ENCODE measurements at places on chromosomes 4 and X.

DNA sequence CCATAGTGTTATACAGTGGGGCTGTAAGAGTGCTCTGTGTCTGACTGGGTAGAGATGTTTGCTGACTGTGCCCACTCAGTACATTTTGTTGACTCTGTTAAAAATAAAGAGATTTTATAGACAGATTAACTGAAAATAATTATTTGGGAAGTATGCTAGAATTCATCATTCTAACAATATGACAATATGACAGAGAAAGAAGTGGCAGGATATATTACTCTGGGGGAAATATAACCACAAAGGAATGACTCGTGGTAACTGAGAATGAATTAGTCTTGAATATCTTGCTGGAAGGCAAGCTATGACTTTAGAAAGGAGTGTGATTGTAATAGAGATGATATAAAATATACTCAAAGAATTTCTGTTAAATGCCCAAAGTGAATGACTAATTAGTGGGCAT lies 46.8 kb downstream of the TMEM165 start:
- DNase-seq: no peak

- no peak for DNase-seq
Measured at GRCh38 chr4:81454499-81454898, 17.2 kb downstream of the RASGEF1B start.

DNA sequence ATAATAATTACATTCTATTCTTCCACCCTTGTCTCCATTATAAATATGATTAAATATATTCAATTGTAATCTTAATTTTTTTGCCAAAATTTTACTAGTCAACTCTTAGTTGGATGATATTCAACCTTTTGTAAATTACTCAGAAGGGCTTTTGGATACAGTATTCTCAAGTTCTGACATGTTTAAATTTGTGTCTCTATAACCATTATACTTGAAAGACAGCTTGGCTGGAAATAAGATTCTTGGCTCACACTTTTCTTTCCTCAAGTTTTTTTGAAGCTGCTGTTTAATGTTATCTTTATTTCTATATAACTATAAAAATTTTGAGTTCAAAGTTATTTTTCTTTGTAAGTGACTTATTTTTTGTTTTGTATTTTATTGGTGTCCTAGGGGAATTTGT lies 214.4 kb downstream of the ARAP2 start:
- DNase-seq: no peak

DNA sequence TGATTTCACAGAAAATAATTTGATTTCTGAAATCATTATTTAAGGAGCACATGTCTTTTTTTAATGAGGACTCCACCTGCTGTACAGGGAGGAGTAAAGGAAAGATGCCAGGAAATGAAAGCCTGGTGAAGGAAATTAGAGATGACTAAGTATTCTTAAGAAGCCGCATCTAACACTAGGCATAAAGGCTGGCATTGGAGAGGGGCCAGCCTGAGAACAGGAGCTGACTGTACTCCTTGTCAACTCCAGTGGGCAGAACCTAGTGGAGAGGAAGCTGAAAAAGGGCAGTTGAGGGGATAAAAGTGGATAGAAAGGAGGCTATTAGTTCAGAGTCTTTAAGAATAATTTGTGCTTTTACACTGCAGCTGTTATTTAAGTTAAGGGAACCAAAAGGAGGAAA lies 393.0 kb downstream of the PPP1R2C start:
- no peak for DNase-seq

GRCh38 chr4:169383724-169384123 lies 113.0 kb upstream of the SH3RF1 start:
- no peak for DNase-seq

DNA sequence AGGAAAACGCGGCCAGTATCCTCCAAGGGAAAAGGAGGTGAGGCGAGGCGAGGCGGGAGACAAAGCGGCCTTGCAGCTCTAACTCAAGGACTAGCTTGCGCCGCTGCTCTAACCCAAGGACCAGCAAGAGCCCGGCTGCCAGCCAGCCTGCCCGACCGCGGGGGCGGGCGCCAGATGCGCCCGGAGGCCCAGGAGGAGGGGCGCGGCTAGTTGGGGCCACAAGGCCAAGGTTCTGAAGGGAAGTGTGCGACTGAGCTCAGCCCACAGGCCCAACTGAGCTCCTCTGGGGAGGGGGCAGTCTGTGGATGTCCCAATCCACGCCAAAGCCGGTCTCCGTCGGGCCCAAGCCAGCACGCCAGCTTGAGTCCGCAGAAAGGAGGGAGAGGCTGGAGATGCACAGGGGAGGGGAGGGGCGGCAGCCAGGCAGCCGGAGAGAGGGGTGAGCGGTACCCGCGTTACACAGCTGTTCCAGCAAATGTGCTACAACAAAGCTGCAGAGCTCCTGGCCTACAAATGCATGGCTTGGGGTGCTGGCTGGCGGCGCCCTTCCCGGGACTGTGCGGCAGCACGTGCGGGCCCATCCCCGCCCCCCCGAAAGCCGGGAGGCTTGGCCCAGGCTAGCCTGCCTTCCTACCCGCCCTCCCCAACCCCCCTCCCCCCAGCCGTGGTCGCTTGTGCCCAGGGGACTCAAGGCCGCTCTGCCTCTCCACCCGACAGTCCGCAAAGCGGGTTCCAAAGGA lies 637 bp downstream of the AMER1 start:
- DNase-seq: no peak

- DNase-seq: no peak
Measured at GRCh38 chrX:152588206-152588605, 49.5 kb upstream of the GABRQ start.

DNA sequence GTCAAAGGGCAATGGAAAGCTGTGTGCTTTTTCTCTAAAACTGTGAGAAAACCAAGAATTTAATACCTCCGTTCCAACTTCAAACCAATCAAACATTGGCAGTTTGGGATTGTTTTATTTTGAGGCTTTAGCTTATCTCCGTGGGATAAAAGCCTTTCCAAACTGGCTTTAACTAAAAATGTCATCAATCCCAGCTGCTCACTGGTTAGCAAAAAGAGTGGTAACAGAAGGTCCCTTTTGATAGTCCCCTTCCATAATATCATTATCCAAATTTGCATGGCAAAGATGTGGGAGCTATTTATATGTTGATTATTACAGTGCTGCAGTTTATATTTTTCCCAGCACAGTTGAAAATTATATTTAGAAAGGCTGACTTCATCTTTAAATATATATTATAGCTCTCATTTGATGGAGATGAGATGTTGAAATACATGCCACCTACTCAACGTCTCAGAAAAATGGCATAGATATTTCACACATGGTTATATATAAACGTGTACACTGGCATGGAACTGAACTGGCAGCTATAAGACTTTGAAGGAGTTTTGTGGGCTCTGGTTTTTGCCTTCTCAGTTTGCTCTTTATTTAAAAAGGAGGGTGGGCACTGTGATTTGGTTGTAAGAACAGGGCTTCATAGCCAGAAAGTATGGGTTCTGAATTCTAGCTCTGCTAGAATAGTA lies 707.1 kb upstream of the SLIT2 start:
- no peak for DNase-seq

- no peak for DNase-seq
Measured at GRCh38 chr4:16890651-16891050, 7.8 kb downstream of the LDB2 start.

GRCh38 chrX:129987871-129988270 lies 5.4 kb downstream of the BCORL1 start:
- no peak for DNase-seq

DNA sequence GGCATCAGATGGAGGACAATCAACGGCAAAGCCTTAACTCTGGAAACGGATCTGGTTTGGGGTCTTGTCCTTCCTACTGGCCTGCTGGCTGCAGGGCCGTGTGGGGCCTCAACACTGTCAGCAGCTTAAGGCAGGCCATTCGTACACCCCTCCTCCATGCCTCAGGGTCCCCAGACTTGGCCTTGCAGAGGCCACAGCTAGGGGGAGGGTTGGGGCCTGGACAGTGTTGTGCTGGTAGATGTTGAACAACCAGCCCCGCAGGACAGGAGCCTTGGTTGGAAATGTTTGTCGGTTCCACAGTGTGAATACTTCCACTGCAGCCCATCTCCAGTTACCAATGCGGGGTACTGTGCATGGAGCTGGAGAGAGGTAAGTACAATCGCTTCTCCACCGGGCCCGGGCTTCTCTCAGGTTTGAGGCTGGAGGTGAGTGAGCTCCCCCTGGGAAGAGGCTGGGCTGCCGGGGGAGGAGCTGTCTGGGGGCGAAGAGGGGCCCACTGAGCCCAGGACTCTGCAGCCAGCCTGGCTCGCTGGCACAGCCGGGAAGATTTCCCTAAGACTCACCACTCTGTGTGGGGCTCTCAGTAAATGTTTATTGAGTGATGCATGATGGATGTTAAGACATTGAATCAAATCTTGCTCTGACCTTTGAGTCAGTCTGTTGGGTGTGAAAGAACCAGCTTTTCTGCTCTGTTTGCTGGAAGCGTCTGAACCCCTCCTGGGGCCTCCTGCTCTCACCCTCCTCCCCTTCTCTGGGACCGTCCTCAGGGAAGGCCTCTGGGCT lies 19.7 kb upstream of the GPR78 start:
- no peak for DNase-seq

DNA sequence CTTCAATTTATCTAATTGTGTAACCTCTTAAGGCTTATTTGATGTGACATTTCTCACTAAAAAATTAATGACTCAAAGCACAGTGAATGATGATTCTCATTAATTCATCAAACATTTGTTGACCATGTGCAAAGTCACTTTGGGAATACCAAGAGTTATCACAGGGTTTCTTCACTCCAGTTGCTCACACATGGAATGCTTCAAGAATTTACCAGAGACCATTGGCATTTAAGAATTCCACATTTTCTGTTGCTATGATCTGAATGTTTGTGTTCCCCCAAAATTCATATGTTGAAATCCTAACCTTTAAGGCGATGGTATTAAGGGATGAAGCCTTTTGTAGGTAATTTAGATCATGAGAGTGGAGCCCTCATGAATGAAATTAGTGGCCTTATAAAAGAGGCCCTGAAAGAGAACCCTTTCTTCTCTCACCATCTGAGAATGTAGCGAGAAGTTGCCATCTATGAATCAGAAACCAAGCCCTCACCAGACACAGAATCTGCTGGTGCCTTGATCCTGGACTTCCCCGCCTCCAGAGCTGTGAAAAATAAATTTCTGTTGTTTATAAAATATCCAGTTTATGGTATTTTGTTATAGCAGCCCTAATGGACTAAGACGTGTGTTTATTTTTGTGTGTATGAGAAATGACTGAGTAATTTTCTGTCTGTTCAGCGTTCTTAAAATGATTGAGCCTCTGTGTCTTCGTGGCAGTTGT lies 16.4 kb upstream of the SRPX start:
- no peak for DNase-seq

DNA sequence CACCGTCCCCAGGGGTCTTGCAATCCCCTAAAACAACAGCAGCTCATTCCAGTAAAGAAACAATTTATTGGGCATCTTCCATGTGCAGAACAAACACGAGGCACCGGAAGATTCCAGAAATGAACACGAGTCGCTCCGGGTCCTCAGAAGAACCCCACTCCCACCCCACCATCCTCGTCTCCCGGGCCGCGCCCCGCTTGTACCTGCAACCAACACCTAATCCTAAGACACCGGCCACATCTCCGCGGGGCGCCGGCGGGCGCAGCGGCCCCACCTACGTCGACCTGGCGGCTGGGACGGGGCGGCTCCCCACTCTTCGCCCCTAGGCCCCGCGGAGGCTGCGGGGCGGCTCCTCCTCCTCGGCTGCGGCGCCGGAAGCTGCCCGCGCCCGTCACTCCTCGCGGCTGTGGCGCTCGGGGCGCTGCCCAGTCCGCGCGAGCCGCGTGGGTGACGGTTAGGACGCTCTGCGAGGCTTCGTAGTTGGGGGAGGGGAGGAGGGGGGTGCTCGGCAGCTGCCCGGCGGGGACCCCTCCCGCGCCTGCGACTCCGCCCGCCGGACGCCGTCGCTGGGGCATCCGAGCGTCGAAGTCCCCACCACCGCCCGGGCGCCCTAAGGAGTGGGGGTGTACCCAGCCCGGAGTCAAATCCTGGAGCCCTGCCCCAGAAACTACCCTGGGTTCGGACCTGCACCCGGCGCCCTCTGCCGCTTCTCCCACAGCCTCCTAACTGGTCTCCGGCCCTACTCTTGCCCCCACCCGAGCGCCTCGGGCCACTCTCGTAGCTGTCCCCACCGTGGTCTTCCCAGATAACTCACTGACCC lies at the start of gene CCDC158:
Gene CCDC158 (minus strand): TSS at position 380 of the 820 bp plus-strand sequence. CDS start 17,934 bp downstream, outside the sequence.
- no peak for DNase-seq

DNA sequence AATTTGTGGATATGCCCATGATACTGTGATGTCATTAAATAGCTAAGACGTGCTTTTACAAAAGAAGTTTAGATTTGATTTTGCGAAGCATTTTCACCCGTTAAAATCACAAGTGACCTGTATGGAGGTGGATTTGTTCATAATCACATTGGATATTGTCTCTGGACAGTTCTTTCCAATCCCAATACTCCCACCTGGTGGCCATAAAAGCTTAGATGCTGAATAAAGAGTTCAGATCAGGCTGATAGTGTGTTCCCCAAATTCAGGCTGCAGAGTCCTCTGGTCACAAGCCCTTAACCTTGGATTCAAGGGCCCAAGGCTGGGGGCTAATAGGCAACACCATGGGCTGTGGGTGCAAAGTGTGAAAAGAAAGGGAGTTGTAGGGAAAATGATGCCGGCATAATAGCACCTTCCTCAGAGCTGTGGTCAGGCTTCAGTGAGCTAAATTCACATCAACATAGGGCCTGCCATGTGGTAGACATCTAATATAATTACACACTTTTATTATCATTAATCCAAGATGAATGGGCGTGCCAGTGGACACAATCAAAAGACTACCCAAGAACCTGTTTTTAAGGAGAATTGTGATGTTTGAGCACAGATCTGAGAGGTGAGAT lies 28.1 kb downstream of the SMIM43 start:
- no peak for DNase-seq

DNA sequence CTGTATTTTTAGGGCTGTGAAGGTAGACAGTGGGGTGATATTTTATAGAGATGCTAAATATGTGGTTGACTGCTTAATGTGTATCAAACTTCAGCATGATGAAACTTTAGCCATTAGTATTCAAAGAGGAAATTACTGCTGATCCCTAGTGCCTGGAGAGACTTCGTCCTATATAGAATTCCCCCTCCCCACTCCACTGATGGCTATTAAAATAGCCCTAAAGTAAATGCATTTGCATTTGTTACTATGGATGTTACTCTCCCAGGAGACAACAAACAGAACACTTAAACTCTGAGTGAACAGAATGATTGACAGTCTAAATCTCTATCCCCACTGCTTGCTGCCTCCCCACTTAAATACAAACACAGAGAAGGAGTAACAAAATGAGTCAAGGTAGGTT lies 39.1 kb downstream of the ADGRL3 start:
- no peak for DNase-seq

DNA sequence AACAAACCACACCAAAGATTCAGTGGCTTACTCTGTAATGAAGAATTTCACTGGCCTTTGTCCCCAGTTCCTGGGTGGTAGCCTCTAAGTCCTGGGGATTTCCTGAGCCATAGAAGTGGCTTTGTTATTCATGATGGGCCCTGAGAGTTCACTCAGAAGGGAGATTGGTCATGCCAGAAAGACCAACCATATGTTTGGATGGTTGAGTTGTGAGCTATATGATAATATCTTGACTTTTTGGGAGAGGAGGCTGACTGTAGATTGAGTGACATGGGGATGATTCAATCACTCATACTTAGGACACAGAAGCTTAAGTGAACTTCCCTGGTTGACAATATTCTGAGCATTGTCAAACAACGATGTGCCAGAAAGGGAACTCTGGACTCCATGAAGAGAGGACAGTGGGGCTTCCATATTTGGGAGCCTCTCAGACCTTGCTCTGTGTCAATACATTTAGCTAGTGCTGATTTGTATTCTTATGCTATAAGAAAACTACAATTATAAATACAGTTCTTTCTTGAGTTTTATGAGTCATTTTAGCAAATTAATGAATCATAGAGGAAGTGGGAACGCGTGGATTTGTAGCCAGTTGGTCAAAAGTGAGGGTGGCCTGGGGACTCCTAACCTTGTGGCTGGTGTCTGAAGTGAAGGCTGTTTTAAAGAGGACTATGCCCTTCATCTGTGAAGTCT lies 392.0 kb downstream of the GBA3 start:
- no peak for DNase-seq
